ENCODE measurements at places on chromosomes 5 and 9.

- DNase-seq: no peak
These were observed 8.1 kb downstream of the PRDM12 start for GRCh38 chr9:130672466-130672865.

GRCh38 chr5:65395526-65396155 is 86.1 kb downstream of the ADAMTS6 start:
- no peak for DNase-seq

- no peak for DNase-seq
These were observed 47.8 kb downstream of the ANXA2R start for GRCh38 chr5:42992088-42992879.

- peak; percentile 32 for DNase-seq
These were observed 444.1 kb upstream of the TLE4 start for GRCh38 chr9:79127661-79128060.

GRCh38 chr5:167261309-167262100 is 1029.9 kb upstream of the WWC1 start:
- no peak for DNase-seq

DNA sequence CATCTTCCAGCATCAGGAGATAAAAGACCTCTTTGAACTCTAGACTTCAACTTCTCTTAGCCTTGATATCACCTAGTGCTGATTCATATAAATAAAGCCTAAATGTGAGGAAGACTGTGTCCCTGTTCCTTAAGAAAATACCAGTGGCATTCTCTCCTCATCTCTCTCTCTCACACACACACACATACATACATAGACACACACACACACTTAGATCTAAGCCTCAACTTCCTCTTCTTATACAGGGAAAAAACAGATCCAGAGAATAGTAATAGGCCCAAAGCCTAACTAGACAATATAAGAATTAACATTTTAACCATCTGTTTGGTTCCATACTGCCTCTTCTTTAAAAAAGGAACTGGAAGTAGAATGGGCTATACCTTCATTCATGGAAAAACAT is 195.3 kb upstream of the NR4A3 start:
- DNase-seq: no peak

- no peak for DNase-seq
These were observed 33.1 kb downstream of the FANCC start for GRCh38 chr9:95284162-95285080.

- peak; percentile 91 for DNase-seq
These were observed 364.6 kb downstream of the BRINP1 start for GRCh38 chr9:119004618-119004990.

DNA sequence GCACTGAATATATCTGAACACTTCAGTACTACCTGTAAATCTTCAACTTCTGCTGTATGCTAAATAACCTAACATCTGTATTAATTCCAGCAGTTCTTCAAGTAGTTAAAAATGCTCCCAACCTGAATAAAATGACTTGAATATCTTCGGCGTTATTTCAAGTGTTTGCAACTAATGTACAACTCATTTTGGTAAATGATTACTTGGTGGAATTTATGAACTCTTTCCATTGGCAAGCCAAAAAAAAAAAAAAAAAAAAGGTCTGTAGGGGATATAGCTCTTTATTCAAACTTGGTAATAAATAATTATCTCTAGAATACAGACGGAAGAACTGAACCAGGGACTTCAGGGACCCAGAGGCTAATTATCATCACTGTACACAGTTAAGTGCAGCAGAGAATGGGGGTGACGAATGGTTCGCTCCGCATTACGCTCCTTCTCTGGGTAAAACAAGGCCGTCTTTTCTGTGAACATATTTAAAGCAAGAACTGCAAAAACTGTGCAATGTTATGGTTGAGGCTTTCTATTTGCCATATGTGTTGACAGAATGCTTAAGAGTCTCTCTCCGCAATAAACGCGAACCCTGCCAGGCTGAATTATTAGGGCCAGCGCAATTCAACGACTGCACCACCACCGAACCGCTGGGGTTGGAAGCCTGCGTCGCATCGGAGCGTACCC is 1.9 kb upstream of the ERBIN start:
- DNase-seq: no peak

GRCh38 chr5:115472271-115473025 is 72.1 kb downstream of the FEM1C start:
- no peak for DNase-seq

DNA sequence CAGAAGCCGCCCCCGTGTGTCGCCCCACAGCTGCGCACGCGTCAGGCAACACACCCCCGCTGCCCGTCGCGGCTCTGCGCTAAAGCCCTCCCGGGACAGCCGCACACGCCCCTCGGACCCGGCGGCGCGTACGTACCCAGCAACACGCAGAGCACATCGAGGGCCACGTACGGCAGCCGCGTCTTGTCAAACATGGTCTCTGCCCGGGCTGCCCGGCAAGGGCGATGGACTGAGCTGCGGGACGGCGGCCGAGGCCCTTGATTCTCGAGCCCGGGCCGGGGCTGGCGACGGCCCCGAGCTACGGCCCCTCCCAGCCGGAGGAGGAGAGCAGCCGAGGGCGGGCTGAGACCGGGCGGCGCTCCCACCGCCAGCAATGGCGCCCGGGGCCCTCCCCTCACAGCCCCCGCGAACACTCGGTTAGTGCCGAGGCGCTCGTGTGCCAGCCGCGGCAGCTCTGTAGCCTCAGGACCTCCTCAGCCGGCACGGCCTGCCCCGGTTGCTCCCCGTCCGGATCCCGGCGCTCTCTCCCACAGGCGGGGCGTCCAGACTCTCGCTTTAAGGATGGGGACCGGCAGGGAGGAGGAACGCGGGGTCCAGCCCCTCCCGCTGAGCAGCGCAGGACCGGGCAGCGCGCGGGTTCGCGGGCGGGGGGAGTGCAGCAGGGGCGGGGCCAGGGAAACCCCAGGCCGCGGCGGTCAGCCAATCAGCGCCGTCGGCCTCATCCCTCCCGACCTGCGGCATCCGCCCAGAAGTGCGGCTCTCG is at the start of gene PLPP1:
Gene PLPP1, minus strand, starts transcription at position 529 of the 763 bp plus-strand sequence. Its CDS starts 335 bp downstream, at position 194.
- DNase-seq: peak; percentile 85

GRCh38 chr5:140647042-140647419 is 399 bp downstream of the NDUFA2 start:
- no peak for DNase-seq

GRCh38 chr5:141867139-141867538 is 11.1 kb downstream of the PCDH1 start:
- DNase-seq: no peak

GRCh38 chr9:126160067-126160853 is 166.4 kb upstream of the MVB12B start:
- DNase-seq: no peak

DNA sequence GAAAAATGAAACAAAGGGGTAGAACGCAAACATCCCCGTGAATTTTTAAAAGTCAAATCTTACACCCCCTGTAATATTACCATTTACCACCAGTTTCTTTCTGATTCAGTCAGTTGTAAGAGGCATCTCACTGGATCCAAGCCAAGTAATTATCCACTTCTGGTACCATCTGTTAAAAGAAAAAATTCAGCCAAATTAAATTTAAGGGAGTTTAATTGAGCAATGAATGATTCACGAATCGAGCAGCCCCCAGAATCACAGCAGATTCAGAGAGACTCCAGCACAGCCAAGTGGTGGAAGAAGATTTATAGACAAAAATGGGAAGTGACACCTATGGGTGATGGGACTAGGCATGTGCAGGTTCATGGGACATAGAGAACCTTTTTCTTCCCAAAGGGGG is 29.9 kb upstream of the MTMR12 start:
- peak; percentile 5 for DNase-seq

DNA sequence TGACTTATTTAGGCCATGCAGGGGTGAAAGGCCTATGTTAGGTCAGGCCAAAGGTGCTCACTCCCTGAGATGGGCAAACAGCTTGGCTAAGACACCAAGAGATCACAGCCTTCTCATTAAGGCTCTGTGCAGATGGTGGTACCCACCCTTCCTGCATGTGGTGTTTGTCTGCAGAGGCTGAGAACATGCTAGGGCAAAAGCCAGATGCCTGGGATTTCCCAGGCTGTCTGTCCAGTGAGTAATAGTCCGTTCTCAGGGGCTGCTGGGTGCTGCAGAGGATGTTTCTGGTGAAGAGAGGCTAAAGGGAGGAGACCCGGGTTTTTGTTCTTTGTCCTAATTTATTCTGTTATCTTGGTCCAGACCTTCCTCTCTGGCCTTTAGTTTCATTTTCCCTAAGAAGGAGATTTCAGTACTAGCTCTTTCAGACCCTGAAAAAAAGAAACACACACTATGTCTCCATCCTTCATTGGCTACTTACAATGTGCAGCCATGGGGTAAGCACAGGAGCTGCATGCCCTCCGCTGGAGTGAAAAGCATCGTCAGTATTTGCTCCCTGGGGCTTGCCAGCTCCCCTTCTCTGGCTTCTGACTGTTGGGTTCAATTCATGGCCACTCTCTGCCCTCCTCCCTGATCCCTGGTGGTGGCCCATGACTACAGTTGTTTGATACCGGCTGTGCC is 23.4 kb upstream of the GLRA1 start:
- DNase-seq: no peak

DNA sequence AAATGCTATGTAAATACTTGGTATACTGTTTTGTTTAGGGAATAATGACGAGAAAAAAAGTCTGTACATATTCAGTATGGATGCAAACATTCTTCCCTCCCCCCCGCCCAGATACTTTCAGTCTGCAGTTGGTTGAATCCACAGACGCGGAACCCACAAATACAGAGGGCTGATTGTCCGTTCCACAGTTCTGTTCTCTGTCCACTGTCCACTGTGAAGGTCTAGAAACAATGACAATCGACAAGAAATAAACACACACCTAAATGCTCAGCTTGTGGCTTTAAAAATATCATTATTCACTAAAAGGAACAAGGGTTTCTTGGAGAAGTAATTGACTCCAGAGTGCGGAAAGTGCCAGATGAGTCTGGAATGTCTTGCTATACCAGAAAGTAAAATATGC is 109.1 kb downstream of the TMEM161B start:
- DNase-seq: no peak

DNA sequence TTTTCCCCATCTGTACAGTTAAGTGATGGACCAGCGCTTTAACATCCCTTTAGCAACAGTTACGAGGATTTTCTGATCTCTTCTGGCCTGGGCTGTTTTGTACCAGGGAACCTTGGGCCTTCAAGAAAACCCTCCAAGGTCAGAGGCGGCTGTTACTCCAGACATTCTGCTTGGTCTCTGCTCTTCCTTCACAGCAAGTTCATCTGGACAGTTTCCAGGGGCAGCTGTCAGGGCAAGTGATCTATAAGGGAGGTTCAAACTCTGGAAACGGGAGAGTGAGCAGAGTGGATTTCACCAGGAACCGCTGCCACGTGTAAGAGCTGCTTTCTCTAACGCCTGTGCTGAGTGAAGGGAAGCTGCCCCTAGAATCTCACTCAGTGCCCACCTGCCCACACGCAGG is 36.7 kb downstream of the ZNF618 start:
- no peak for DNase-seq

- DNase-seq: no peak
These were observed 21.0 kb upstream of the WWC1 start for GRCh38 chr5:168270476-168270875.

- DNase-seq: no peak
These were observed 1.2 kb upstream of the MZB1 start for GRCh38 chr5:139390639-139391569.

DNA sequence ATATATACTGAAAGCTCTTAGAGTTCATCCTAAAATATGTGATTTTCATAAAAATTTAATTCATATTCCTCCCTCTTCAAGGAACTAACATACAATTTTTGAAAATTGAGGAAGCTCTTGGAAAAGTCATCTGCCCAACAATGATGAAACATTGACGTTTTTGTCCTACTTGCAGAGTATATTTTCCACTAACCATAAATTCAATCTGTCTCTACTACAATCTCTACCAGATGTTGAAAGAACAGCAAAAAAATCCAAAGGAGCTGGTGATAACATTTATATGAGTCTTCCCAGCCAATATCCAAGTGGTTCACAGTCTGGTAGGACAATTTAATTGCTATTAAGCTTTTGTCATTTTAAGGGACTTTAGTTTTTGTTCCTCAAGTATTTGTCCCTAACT is 81.1 kb upstream of the NR3C1 start:
- DNase-seq: no peak

DNA sequence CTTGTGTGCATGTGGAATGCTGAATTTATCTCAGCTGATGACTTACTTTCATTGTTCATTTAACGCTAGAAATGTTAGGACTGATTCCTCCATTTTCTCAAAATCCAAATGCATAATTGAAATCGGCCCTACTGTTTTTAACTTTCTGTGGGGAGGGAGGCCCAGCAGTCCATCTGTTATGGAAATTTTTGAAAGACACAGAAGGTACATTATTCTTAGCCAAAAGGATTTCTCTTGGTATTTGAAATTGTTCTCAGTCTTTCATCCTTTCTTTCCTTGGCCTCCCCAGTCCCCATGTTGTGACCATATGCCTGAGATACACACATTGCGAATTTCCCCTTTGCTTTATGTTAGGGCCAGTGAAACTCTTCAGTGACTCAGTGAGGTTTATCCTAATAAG is 549.9 kb downstream of the IRX1 start:
- no peak for DNase-seq

GRCh38 chr5:8321272-8321671 is 452.3 kb downstream of the MTRR start:
- no peak for DNase-seq

DNA sequence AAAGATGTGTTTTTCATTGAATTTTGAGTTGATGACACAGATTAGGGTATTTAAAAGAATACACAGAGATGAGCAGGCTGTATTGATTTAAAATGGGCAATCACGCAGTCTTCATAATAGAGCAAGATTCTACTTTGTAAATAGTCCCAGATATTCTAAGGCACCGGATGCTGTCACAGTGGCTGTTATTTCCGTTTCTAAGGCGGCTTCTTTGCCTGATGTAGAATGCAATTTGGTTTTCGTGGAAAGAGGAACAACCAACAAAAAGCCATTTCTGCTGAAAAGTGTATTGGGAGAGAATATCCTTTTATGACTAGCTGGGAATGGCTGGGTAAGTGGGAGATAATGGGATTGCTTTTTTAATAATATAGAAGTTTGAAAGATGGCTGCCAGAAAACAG is 17.5 kb downstream of the PRKACG start:
- no peak for DNase-seq

DNA sequence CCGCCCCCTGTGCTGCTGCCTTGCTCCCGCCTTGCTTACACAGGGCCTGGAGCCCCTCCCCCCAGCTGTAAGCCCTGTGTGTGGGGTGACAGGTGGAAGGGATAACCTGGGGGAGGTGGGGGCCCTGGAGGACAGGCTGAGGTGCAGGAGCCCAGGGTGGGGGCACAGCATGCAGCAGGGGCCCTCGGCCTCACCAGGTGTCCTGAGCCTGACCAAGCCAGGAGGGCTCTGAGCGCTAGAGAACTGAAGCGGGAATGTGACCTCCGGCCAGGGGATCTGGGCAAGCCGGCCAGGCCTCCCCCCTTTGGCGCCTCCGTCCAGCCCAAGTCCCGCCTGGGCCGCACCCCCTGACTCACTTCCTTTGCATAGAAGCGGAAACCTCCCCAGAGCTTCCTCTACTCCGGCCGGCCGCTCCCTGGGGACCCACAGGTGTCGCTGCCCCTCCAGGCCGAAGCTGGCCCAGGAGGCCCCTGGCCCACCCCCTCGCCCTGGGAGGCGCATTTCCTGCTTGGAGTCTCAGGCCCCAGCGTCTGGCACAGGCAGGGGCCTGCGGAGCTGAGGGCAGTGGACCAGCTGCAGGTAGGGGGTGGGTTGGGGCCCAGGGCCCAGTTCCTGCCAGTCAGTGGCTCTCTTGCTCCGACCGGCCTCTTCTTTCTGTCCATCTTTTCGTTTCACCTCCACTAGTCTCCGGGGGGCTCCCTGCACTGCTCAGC is at the start of gene TOR4A:
Gene TOR4A, plus strand, starts transcription at position 398 of the 713 bp plus-strand sequence. CDS start 964 bp downstream, outside the sequence.
- DNase-seq: no peak

All from RPMI7951 (cell line).